Stimulated activated CD8-positive, alpha-beta memory T cell treated with anti-CD3 and anti-CD28 coated beads, Interleukin-4, amount 100 ng/mL, for 4 hours (primary cell): ENCODE measurements at places on chromosomes 11 and 22.

DNA sequence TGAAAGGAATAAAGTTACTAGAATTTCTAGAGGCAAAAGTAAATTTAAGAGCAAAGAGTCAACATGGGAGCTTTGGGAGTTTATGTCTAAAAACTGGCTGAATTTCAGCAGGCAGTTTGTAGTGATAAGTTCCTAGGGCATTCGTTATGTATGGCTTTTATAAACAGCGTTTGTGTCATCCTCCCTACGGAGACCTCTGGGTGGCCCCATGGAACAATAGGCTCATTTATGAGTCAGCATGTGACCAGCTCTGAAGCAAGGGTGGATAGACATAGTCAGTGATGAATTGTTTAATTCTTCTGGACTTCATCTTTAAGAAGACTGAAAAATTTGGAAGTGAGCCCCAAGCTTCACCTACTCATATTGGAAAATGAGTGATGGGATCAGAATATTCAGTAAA, 37.1 kb downstream of the SVIP start:
- no peak for DNase-seq

- DNase-seq = no peak
These were observed 13.0 kb downstream of the TBC1D10A start for GRCh38 chr22:30313527-30314363.

- no peak for DNase-seq
These were observed 1112.0 kb upstream of the CCDC90B start for GRCh38 chr11:84398017-84398626.

- DNase-seq = no peak
These were observed 5.1 kb downstream of the MRGPRF start for GRCh38 chr11:69007975-69008381.

DNA sequence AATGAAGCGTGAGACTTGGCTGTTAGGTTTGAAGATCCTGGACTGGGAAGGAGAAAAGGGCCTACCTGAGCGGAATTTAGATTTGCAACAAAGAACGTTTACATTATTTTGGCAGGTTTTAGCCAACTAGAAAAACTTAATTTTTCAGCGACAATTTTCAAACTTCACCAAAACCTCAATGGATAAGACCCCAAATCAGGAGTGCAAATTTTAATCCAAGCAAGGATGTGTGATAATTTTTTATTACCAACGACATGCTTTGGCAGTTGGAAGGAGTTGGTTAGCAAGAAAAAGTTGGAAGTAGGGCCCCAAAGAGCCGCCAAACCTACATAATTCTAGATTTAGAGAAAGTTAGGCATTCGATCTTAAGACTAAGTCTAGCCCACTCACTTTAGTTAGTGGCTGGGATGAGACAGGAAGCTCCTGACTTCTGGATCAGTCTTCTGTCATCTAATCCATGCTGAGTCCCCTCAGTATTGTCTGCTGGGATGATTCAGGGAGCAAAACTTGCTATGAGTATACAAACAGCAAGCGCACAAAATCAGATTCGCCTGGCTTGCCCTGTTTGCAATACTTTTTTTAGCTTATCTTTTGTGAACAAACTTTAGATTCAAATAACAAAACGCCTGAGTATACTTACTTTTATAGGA, 787 bp upstream of the RDX start:
- no peak for DNase-seq

GRCh38 chr22:39132281-39132680, 20.2 kb downstream of the CBX7 start:
- no peak for DNase-seq
